ENCODE measurements at places on chromosomes 2 and 18. TPM values are rescaled to one million over a fixed set of nuclear protein-coding genes. Genes with fewer than 3 reads are reported as not detected.

Gene MYCN
- 1.7 TPM for total RNA-seq

DNA sequence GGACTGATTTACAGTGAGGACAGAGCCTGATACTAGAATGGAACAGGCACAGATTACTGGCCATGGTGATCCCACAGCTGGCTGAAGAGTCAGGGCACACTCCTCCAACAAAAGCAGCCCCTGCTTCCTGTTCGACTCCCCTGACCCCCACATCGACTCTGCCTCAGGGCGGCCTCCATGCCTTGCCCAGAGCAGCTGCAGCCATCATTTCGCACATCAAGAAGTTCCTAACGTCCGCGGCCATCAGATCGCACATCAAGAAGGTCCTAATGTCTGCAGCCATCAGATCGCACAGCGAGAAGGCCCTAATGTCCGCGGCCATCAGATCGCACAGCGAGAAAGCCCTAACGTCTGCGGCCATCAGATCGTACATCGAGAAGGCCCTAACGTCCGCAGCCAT, 192.8 kb upstream of the PXDN start:
- no peak for DNase-seq

GRCh38 chr2:241391892-241392665, 36.0 kb downstream of the FARP2 start:
- peak; percentile 32 for DNase-seq

DNA sequence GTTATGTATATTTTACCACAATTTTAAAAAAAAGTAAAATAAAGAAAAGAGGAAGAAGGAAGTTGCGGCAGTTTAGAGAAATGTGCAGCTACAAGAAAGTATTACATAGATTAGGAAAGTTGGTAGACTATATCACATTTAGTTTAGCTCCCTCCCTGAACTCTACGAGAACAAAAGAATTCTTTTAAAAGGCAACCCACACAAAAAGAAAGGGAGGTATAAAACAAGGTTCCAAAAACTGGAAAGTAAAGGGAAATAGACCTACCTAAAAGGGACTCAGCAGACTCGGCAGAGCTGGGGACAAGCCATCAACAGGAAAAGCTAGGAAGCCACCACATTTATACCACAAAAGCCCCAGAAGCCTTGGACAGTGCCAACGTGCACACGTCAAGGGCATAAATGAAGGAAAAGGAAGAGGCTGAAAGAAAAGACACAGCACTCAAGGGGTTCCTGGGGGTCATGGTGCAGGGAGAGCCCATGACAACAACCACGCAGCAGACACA, 9.1 kb downstream of the TMEM127 start:
- DNase-seq, result no peak

DNA sequence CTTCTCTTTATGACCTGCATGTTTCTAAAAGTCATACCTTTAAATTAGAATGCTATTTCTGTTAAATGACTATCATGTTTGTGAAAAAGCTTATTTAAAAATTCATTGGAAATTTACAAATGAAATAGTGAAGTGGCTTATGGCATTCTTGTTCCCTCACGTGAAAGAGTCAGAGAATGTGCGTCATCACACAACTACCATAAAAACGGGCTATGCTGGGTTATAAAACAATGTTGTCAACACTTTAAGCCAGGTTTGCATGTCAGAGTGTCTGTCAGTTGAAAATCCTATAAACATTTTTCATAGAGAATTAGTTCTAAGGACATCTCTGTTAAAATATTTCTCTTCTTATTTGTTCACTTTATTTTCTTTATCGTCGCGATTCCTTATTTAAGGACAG, 42.5 kb upstream of the STK39 start:
- no peak for DNase-seq

GRCh38 chr18:8443505-8443904, 165.7 kb upstream of the RAB12 start:
- DNase-seq, result no peak

- no peak for DNase-seq
Observed at GRCh38 chr2:145412155-145412554, 892.2 kb upstream of the ZEB2 start.

Measured in kidney (tissue), 22 donors.